ENCODE measurements at places on chromosomes 5 and 9. TPM values are rescaled to one million over a fixed set of nuclear protein-coding genes. Genes with fewer than 3 reads are reported as not detected.
A peak's percentile ranks its signal among the peaks of the same experiment; 100 is the strongest.

The ORM1 gene
- not detected for polyA plus RNA-seq

The CEL gene
- 0.87 TPM for polyA plus RNA-seq

DNA sequence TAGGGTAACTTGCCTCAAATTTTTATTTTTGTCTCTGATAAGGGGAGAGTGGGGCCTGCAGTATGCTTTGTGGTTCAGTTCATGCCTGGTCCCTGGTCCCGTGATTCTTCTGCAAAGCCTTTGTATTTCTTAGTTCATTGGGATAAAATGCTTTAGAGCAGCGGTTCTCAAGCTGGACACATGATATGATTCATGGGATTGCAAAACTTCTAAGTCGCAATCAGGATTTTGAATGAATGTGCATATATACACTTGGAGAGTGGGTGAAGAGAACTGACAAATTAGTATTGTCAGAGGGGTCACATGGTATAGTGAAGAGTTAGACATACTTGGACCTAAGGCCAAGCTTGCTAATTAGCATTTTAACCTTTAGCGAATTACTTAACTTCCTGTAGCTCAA lies 265.4 kb upstream of the KLF9 start:
- H3K4me3 ChIP-seq, result no peak overlapping the region
- no peaks in the 10 kb centered on the region for H3K27me3 ChIP-seq
- no peak for DNase-seq

GRCh38 chr5:143236682-143237081 lies 166.8 kb downstream of the NR3C1 start:
- H3K4me3 ChIP-seq, result no peak overlapping the region
- peaks cover 9% of the 10 kb centered on the region for H3K4me1 ChIP-seq
- no peaks in the 10 kb centered on the region for H3K27me3 ChIP-seq
- H3K27ac ChIP-seq, result no peak overlapping the region

- no peak overlapping the region for H3K4me3 ChIP-seq
Measured at GRCh38 chr9:115653171-115653606, 500.4 kb upstream of the PAPPA start.

- no peak overlapping the region for H3K4me3 ChIP-seq
- H3K27me3 ChIP-seq, result no peaks in the 10 kb centered on the region
- H3K36me3 ChIP-seq, result no peaks in the 10 kb centered on the region
- H3K27ac ChIP-seq, result no peak overlapping the region
Measured at GRCh38 chr5:8508231-8508630, 639.3 kb downstream of the MTRR start.

- H3K27me3 ChIP-seq, result no peaks in the 10 kb centered on the region
- no peak overlapping the region for H3K4me3 ChIP-seq
- DNase-seq, result no peak
Measured at GRCh38 chr9:130034570-130034969, 8.4 kb downstream of the FNBP1 start.

DNA sequence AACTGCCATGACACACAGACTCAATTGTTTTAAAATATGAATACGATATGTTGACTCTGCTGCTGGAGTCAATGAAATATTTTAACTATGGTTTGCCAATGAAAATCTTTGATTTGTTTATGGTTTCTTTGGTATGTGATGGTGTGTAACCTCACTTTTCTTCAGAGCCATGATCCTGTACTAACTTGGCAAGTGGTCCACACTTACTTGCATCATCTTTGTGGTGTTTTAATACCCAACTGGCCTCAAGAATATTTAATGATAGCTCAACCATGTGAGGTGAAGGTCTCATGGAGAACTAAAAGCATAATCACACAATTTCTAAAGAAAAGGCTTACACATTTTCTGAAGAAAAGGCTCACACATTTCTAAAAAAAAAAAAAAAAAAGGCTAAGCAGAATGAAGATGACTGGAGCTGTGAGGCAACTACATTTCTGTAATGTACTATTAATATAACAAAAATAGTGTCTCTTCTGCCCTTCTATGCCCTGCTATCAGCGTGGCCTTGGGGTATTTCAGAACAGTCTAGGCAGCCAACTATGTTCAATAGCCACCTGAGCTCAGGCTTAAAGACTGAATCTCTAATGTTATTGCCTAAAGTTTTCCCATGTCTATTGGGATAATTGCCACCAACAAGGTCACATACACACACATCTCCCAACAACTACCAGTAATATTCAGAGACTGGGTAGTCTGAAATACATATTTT lies 395.0 kb downstream of the MLLT3 start:
- H3K36me3 ChIP-seq, result no peaks in the 10 kb centered on the region
- H3K4me3 ChIP-seq, result no peak overlapping the region
- H3K4me1 ChIP-seq, result no peaks in the 10 kb centered on the region
- no peaks in the 10 kb centered on the region for H3K27me3 ChIP-seq
- DNase-seq, result no peak

DNA sequence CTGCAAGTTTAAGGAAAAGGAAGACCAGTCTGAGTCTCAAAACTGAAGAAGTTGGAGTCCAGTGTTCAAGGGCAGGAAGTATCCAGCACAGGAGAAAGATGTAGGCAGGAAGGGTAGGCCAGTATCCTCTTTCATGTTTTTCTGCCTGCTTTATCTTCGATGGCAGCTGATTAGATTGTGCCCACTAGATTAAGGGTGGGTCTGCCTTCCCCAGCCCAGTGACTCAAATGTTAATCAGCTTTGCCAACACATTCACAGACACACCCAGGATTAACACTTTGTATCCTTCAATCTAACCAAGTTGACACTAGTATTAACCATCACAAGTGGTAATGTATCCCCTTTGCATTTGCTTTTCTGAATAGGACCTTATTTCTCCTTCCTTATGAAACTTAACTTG lies 535.9 kb upstream of the FTMT start:
- no peak overlapping the region for H3K27ac ChIP-seq
- no peak for DNase-seq
- no peaks in the 10 kb centered on the region for H3K36me3 ChIP-seq
- no peaks in the 10 kb centered on the region for H3K4me1 ChIP-seq
- H3K4me3 ChIP-seq, result no peak overlapping the region
- H3K27me3 ChIP-seq, result no peaks in the 10 kb centered on the region

- H3K27me3 ChIP-seq, result no peaks in the 10 kb centered on the region
- no peaks in the 10 kb centered on the region for H3K4me1 ChIP-seq
- H3K4me3 ChIP-seq, result peak overlapping the region; percentile 67
- peaks cover 3% of the 10 kb centered on the region for H3K36me3 ChIP-seq
Measured at GRCh38 chr5:132962429-132963021, 909 bp downstream of the AFF4 start.

DNA sequence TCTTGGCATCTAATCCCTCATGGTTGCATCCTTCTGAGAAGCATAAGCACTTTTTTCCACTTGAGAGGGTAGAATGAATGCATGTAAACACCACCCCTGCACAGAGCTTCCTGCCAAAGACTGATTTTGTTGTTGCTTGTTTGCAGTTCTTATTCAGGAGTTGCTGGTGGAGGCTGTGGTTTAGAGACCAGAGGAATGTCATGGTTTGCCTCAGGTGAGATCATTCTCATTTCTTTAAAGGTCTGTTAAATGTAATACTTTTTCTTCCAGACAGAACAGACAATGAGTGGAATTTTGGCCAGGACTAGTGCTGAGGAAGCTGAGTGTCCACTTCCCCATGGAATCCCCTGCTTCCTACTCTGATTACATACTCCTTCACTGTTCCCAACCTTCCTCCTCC lies 3.2 kb upstream of the TNC start:
- DNase-seq, result no peak
- H3K4me3 ChIP-seq, result no peak overlapping the region
- H3K36me3 ChIP-seq, result no peaks in the 10 kb centered on the region
- H3K4me1 ChIP-seq, result peaks cover 3% of the 10 kb centered on the region
- H3K27ac ChIP-seq, result no peak overlapping the region

- DNase-seq, result no peak
- H3K4me3 ChIP-seq, result no peak overlapping the region
- H3K4me1 ChIP-seq, result no peaks in the 10 kb centered on the region
- no peaks in the 10 kb centered on the region for H3K27me3 ChIP-seq
Measured at GRCh38 chr5:4042311-4042710, 446.7 kb downstream of the IRX1 start.

- no peak overlapping the region for H3K4me3 ChIP-seq
- no peak overlapping the region for H3K27ac ChIP-seq
- no peaks in the 10 kb centered on the region for H3K36me3 ChIP-seq
- no peak for DNase-seq
Measured at GRCh38 chr5:55868846-55869245, 17.7 kb downstream of the IL31RA start.

GRCh38 chr9:114612272-114612923 lies 1.3 kb downstream of the TMEM268 start:
- H3K27ac ChIP-seq, result no peak overlapping the region
- no peaks in the 10 kb centered on the region for H3K36me3 ChIP-seq
- H3K27me3 ChIP-seq, result no peaks in the 10 kb centered on the region
- H3K4me3 ChIP-seq, result peak overlapping the region; percentile 86

Data from SK-N-SH (cell line).